Activated CD4-positive, CD25-positive, alpha-beta regulatory T cell (primary cell): ENCODE measurements at places on chromosomes 16 and 17.

- DNase-seq, result no peak
Observed at GRCh38 chr16:77408607-77409006, 26.2 kb downstream of the ADAMTS18 start.

GRCh38 chr16:56848029-56848936 lies 16.7 kb upstream of the SLC12A3 start:
- no peak for DNase-seq

DNA sequence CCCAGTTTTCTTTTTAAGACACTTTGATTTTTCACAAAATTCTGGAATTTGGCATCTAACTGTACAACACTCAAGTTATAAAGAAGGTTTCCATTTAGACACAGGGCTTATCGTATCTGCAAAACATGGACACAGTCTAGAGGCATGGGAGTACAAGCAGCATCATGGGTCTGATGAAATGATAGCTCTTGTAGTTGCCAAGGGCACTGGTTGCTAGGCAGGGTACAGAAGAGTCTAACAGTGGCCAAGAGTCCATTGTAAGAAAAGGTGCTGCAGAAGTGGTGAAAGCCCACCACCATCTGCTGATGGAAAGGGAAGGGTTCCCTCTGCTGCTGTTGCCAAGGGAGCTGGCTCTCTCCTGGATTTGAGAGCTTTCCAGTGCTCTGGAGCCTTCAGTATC lies 20.8 kb downstream of the MYOCD start:
- DNase-seq, result no peak

DNA sequence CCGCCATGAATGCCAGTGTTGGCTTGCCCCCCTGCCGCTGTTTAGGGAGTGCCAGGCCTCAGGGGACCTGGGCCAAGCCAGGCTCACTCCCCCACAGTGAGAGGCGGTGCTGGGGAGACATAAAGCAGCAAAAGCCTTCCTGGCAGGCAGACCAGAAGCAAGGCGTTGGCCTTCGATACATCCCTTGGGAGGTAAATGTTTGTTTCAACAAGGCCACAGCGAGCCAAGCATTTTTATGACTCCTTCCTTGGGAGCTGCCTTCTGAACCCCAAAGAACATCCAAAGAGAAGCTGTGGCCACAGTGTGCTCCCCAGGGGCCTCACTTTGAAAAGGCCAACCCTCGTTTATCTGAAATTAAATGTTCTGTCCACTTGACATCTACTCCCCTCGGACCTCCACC lies 119.7 kb upstream of the CIBAR2 start:
- DNase-seq, result no peak

GRCh38 chr16:3249451-3249850 lies 7.0 kb downstream of the MEFV start:
- no peak for DNase-seq

DNA sequence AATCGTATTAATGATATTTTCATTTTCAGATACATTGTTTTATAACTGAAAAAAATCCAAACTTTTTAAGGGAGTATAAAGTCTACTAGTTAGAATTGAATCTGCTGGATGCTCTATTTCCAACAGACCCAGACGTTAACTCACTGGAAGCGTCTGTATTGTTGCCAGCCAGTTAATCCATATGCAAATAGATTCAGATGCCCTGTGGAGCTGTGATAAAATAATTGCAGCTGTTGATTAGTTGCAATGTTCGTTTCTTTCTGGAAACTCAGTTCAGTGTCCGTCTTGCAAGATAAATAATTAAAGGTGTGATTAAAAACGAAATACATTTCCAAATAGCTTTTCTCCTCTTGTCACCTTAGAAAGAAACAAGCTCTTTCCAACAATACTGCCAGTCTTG lies 5.1 kb upstream of the GNA13 start:
- no peak for DNase-seq

- no peak for DNase-seq
Observed at GRCh38 chr17:40364906-40365305, 369 bp upstream of the GJD3 start.

DNA sequence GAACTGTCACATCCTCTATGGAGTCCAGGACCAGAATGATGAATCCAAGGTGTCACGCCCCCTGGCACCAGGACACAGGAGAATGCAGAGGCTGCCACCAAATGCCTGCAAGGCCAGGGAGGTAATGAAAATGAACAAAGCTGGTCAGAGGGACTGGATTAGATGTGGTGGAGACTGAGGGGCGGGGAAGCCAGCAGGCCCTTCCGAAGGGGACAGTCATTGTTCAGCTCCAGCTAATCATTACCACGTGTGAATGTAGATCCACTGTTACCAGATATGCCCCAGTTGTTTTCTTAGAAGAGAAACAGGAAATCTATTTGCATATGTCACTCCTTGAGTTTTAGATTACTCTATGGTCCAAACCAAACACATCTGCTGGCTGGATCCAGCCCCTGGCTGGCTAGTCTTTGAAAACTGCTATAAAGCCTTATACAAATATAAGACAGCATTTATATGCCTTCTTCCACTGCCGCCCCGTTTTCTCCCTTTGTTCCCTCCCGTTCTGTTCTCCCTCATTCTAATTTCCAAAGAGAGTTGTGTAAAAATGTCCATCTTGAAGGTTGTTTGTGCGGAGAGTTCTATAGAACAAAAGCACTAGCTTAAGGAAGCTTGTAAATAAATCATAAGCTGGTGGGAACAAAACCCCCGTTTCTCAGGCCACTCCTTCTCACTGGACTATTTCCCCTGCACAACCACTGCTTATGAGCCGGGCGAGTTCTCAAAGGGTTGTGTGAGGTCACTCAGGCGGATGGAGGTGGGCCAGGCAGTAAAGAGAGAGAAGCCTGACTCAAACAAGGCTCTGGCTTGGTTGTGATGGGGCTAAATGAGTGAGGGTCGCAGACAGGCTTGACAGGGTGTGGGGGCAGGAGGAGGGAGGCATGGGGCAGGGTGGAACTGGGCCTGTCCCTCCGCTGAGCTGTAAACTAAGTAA lies 14.2 kb downstream of the CRYM start:
- no peak for DNase-seq

DNA sequence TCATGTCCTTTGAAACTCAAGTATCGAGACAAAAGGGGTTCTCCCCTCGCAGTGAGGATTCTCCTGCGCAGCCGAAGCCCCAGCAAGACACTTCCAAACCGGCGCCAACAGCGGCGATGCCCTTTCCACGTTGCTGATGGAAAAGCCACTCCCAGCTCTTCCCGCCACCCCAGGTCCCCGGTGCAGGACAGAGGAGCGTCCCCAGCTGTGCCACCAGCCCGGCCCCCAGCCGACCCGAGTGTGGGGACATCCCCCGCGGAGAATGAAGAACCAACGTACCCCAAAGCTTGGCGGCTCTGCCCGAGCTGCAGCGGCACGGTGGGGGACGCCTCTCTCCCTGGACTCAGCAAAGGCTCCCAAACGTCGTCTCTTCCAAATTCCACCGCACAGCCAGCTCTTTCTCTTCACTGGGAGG lies 573 bp downstream of the CHST6 start:
- DNase-seq, result no peak

DNA sequence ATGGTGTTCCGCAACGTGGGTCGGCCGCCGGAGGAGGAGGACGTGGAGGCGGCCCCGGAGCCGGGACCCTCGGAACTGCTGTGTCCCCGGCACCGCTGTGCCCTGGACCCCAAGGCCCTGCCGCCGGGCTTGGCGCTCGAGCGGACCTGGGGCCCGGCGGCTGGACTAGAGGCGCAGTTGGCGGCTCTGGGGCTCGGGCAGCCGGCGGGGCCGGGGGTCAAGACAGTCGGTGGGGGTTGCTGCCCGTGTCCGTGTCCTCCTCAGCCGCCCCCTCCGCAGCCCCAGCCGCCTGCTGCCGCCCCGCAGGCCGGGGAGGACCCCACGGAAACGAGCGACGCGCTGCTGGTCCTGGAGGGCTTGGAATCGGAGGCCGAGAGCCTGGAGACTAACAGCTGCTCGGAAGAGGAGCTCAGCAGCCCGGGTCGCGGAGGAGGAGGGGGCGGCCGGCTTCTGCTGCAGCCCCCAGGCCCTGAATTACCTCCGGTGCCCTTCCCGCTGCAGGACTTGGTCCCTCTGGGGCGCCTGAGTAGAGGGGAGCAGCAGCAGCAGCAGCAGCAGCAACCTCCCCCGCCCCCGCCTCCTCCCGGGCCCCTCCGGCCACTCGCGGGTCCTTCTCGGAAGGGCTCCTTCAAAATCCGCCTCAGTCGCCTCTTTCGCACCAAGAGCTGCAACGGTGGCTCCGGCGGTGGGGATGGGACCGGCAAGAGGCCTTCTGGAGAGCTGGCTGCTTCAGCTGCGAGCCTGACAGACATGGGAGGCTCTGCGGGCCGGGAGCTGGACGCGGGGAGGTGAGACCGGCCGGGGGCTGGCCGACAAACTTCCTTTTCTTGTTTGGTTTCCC lies 821 bp downstream of the SOCS7 start:
- no peak for DNase-seq

GRCh38 chr17:21678393-21679081 lies 13.8 kb upstream of the KCNJ18 start:
- no peak for DNase-seq

GRCh38 chr16:9260666-9261065 lies 169.2 kb downstream of the HAPSTR1 start:
- no peak for DNase-seq

GRCh38 chr17:58513267-58513964 lies 1.0 kb downstream of the MTMR4 start:
- no peak for DNase-seq

DNA sequence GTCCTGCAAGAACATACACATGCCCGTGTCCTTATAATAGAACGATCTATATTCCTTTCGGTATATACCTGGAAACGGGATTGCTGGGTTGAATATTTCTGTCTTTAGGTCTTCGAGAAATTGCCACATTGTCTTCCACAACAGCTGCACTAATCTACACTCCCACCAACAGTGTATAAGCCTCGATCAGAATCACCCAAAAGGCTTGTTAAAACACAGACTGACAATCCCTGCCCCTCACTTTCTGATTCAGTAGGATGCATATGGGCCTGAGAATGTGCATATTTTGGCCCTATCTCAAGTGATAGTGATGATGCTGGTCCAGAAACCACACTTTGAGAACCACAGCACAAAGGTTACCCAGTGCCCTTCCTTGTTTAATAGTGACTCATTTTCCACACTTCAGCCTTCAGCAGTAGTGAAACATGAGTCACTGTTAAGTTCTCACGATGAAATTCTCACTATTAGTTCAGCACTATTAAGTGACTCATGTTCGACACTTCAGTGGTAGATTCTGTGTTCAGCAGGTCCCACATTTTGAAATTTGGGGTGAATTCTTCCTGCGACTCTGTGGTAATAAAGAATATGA lies 215.6 kb downstream of the GRIN2A start:
- DNase-seq, result no peak

DNA sequence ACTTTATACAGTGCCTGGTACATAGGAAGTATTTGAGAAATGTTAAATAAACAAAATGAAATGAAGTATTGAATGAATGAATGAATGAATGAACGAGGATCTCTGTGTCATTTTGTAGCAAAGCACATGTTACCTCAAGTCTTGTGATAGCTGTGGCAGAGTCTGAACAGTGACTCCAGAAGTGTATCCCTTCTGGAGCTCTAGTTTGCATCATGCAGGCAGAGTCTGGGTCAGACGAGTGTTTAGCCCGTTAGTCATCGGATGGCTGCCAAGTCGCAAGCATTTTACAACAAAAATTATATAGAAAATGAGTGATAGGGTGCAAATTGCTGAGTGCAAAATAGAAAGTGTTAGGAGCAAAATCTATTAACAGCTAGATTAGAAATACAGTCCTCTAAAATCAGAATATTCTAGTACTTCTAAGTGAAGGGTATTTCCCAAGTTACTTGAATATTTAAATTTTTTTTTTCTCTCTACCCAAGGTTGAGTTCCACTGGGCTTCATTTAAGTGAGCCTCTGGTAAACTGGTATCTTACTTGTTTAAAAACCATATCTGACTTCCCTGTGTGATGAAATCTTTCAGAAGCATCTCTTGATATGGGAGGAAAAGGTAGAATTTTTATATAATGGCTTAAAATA lies 113.3 kb downstream of the FTO start:
- no peak for DNase-seq

DNA sequence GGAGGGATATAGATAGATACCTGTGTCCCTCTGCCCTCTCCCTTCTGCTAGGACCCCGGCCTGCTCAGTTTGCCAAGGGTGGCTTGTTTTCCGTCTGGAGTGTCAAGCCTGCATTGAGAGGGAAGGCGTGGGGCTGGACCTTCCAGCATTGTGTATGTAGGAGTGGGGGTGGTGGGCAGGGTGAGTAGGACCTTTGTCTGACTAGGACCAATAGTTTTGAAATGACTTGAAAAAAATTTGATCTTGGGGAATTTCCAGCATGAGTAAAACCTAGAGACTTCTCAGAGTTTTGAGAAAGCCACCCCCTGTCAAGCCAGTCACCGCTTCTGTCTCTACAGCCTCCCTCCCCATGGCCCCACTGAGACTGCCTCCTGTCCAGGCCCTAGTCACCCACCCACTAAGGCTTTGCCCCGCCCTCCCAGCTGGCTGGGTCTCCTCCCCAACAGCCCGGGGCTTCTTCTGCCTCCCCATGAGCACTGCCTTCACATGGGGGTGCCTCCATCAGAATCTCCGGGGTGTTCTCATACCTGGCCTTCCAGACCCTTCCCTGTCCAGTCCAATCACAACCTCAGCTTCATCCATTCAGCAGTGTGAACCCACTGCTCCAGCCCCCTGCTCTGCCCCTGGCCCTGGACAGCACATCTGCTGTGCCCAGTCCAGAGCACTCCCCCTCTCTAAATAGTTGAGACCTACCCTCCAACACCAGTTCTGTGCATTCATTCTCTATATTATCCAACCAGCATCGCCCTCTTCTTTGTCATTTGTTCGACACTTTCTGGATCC lies 207.0 kb downstream of the MSI2 start:
- peak; percentile 58 for DNase-seq

- DNase-seq, result no peak
Observed at GRCh38 chr17:73600103-73600871, 44.0 kb downstream of the SDK2 start.

GRCh38 chr16:19688396-19689024 lies 29.5 kb downstream of the KNOP1 start:
- DNase-seq, result no peak
